ENCODE measurements at places on chromosomes 7 and 10.

DNA sequence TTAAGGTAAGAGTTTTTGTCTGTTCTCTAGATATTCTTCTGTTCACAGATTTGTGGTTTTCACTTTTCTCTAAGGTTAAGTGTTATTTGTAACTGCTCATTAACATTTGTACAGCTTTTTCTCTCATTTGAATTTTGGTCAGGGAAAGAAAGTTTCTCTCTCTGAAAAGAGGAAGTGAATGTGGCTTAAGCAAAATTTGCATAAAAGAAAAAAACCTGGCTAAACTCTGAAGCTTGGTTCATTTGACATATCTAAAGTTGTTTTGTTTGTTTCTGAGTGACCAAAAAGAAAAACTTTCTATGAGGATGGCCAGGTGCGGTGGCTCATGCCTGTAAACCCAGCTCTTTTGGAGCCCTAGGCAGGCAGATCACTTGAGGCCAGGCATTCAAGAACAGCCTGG, 22.0 kb upstream of the SLC26A4 start:
- no peak for DNase-seq

DNA sequence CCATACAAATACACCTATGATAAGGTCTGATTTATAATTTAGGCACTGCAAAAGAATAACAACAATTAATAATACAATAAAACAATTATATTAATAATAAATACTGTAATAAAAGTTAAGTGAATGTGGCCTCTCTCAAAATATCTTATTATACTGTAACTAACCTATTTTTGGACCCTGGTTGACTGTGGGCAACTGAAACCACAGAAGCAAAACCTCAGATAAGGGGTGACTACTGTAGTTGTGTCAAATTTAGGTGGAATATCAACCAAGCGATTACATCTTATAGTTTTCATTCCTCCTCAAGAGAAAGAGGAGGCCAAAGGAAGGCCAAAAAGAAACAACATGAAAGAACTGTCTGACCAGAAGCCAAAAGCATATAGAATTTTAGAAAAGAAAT, 103.9 kb downstream of the SKAP2 start:
- DNase-seq: no peak

- DNase-seq: no peak
Observed at GRCh38 chr7:45918556-45918955, 2.5 kb downstream of the IGFBP3 start.

GRCh38 chr7:146008293-146008692, 108.3 kb upstream of the CNTNAP2 start:
- DNase-seq: no peak

DNA sequence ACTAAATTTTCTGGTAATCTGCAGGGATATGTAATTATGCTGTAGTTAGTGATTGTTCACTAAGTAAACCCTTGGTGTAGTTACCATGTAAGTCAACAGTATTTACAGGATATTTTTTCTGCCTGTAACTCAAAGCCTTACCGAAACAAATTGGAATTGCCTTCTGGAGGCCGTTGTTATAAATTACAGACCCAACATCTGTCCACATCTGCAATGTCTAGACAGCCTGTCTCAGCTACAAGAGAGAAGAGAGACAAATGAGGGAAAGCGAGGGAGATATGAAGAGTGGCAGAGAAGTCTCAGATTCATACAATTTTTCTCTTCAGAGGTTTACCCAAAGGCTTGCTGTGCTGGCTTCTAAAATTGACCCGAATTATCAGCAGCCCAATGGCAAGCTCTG, 23.7 kb upstream of the BTRC start:
- no peak for DNase-seq

GRCh38 chr10:102312683-102313082, 67.4 kb downstream of the GBF1 start:
- no peak for DNase-seq

DNA sequence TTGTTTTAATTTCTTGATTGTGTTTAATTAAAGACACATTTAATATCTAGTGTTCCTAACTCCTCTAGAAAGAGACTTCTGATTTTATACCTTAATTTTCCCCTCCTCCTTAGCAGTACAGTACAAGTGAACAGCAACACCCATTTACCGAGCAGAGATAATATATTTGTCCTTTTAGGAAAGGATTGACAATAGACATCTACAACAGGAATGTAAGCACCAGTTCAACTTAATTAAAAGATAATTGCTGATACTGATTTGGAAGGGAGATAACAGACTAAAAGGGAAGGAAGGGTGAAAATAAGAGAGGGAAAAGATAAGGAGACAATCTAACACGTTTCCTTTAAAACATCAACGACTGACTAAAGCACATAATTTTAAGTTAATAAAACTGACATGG, 119.3 kb downstream of the SRPK2 start:
- no peak for DNase-seq

DNA sequence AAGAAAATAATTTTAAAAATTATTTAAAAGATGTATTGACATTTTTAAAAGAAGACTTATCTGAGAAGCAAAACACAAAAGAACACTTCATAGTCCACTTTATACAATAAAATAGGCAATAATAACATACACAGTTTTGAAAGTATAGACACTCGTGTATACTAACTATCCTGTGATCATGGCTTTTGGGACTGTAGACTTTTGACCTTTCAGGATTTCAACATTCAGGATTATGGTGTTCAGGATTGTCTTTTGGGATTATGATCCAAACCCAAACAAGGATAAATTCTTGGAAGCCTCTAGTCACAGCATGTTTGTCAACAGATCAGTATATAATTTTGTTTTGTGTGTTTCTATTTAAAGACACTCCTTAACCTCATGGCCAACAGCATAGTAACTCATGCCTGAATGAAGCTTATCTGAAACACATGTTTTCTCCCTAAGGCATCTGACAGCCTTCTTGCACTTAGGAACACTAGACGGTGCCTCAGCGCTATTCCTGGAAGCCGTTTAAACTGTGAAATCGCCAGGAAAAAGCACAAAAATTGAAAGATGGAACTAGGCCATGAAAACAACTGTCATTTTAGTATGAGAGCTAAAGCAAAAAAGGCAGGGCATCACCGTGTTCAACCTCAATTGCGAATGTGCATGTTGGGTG, 29.9 kb downstream of the GSAP start:
- DNase-seq: no peak

GRCh38 chr7:155229548-155230168, 68.0 kb upstream of the INSIG1 start:
- DNase-seq: no peak

GRCh38 chr7:55280031-55280454, 85.1 kb upstream of the LANCL2 start:
- peak; percentile 25 for DNase-seq

DNA sequence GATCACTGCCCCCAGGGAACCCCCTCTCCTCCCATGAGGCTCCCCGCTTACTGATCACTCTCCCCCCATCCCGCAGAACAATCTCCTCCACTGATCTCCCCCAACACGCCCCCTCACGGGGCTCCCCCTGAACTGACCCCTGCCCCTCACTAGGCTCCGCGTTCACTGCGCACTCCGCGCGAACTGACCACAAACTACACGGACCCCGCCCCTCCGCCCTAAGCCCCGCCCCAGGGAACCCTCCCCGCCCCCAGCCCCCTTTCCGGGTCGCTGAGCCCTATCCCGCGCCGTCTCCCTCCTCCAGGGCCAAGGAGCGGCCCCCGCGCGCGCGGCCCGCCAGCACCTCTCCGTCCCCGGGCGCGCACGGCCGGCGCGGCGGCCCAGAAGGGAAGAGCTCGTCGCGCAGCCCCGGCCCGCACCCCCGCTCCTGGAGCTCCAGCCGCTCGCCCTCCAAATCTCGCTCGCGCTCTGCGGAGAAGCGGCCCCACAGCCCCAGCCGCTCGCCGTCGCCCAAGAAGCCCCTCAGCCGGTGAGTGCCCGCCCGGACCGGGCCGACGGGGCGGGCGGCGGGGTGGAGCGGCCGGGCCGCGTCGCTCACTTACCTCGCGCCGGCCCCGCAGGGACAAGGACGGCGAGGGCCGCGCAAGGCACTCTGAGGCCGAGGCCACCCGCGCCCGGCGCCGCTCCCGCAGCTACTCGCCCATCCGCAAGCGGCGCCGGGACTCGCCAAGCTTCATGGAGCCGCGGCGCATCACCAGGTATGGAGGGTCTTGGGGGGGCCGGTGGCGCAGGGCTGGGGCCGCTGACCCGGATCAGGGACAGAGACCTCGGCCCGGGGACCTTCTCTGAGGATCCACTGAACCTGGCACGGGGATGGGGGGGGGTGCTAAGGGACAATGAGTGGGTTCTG, 19.9 kb upstream of the HSPB1 start:
- no peak for DNase-seq

DNA sequence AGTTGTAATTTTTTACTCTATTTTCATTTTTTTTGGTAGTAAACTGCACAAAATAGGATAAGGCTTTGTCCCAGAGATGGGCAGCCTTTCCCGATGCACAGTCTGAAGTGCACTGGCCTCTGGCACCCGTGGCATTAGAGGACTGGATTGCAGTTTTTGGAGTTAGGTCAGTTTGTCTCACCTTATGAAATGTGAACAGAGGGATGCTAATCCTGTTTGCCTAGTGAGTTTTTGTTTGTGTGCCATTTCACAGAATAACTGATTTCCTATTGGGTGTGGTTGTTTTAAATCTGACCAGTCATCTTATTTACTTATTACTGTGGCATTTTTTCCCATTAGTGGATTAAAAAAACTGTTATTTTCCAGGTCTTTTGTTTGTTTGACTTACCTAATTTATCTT, 109.5 kb upstream of the GATA3 start:
- DNase-seq: no peak

DNA sequence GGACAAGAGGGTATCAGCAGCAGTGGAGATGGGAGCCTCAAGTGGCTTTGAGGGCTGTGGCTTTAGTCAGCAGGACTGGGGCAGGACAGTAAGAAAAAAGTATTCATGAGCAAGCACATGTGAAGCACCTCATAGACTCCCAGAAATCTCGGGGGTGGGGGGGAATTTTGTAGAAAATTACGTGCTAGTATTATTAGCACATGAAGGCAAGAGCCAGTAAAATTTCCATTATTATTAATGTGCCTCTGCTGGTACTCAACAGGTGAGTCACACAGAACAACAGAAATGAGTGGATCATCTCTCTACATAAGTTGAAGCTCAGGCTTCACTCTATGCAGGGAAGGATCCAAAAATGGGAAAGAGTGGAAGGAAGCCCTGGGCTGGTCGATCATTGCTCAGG, 114.5 kb downstream of the MYOF start:
- no peak for DNase-seq

DNA sequence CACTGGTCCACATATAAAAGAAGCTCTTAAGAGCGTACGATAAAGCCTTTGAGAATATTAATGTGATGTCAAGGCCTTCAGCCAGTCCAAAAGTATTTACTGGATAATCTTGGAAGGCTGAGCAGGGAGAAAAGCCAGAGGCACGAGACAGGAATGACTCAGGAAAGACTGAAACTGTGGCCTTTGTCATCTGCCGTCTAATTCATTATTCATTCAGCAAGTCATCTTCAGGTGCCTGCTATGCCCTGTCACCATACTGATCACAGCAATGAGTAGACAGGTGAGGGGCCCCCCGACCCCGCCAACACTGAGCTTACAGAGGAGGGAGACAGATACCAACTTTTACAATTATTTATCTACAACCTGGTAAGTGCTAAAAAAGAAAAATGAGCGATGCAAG, 78.9 kb downstream of the VOPP1 start:
- DNase-seq: no peak

- DNase-seq: no peak
Observed at GRCh38 chr7:137999496-138000080, 2.3 kb downstream of the CREB3L2 start.

GRCh38 chr10:34853357-34853756, 38.3 kb upstream of the PARD3 start:
- no peak for DNase-seq

- DNase-seq: no peak
Observed at GRCh38 chr7:45982907-45983719, 62.0 kb upstream of the IGFBP3 start.

DNA sequence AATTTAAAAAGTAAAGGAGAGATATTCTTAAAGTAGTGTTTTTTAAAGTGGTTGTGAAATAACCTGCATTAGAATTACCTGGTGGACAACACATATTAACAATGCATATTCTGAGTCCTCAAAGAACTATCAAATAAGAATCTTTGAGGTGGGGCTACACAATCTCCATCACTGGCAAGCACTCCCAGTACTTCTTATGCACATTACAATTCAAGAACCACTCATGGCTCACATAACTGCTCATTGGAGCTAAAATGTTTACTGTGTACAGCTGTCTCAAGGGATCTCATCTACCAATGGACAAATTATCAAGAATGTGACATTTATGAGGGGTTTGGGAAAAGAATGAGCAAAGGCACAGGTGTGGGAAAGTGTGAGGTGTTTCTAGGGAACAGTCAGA, 692.0 kb downstream of the PHTF2 start:
- DNase-seq: no peak

GRCh38 chr7:88216276-88216675, 3.6 kb downstream of the SRI start:
- no peak for DNase-seq

- no peak for DNase-seq
Observed at GRCh38 chr7:27207348-27207985, 7.6 kb upstream of the HOXA13 start.

- no peak for DNase-seq
Observed at GRCh38 chr10:55668326-55668922, 692.6 kb downstream of the ZWINT start.

- no peak for DNase-seq
Observed at GRCh38 chr7:112232212-112232978, 25.9 kb downstream of the ZNF277 start.

DNA sequence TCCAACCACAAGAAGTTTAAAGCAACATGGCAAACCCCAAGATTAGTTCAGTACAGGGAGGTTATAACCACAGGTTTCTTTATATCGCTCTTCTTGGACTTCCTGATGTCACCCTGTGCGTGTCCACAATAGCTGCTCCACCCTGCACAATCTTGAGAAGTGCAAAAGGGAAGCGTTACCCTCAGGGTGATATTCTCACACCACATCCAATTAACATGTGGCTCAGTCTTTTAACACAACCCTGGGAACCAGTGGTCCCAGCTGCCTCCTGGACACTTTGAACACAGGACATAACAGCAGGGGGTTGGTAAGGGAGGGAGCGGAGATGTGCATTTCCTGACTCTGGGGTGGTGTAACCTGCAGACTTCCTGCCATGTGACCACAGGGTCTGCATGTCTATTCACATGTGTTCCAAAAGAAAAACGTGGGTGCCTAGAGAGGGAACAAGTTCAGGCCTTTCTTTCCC, 64.6 kb downstream of the GSAP start:
- DNase-seq: peak; percentile 39

GRCh38 chr10:101354328-101355071, 535 bp downstream of the BTRC start:
- peak; percentile 9 for DNase-seq

GRCh38 chr7:32846630-32847225, 44.8 kb downstream of the KBTBD2 start:
- DNase-seq: peak; percentile 67

All from T-helper 22 cell (primary cell).